ENCODE measurements at places on chromosomes 13 and 19. TPM values are rescaled to one million over a fixed set of nuclear protein-coding genes. Genes with fewer than 3 reads are reported as not detected.

Gene FREM2
- polyA plus RNA-seq: not detected

Gene ANKLE1
- polyA plus RNA-seq: 0.38 TPM

Gene MEIOSIN
- not detected for polyA plus RNA-seq

Gene SLC10A2
- polyA plus RNA-seq: not detected

Gene ZFP28
- polyA plus RNA-seq: 4.9 TPM

All from BJ (cell line).